LHCN-M2 (cell line): ENCODE measurements at places on chromosomes 7 and 10.

DNA sequence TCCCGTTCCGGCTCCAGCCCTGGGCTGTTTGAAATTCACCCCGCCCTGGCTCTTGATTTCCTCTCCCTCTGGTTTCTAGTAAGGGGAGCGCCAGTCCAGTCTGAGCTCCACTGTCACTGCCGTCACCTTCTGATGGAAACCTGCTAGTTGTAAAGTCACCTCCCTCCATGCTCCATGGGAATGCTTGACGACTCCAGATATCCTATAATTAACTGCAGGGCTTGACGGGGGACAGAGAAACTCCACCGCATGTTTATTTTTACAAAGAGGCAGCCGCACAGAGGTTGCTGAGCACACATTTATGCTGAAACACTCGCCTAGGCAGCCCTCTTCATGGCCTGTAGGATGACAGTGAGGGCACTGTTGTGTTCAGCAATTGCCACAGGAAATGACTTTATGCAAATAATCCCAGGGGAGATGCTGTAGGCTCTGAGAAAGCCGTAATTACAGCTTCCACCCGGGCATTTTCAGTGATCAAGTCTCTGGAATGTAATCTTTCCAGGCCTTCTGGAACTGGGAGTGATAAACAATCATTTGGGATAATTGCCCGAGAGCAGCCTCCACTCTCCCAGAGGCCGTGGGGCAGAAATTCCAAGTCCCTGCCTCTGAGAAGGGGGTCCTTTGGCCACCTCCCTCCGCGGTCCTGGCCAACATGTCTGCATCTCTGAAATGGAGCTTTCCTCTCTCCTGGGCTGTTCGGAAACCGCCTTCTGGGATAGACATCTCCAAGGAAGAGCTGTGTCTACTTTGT is 300.5 kb downstream of the KLF6 start:
- DNase-seq: no peak

DNA sequence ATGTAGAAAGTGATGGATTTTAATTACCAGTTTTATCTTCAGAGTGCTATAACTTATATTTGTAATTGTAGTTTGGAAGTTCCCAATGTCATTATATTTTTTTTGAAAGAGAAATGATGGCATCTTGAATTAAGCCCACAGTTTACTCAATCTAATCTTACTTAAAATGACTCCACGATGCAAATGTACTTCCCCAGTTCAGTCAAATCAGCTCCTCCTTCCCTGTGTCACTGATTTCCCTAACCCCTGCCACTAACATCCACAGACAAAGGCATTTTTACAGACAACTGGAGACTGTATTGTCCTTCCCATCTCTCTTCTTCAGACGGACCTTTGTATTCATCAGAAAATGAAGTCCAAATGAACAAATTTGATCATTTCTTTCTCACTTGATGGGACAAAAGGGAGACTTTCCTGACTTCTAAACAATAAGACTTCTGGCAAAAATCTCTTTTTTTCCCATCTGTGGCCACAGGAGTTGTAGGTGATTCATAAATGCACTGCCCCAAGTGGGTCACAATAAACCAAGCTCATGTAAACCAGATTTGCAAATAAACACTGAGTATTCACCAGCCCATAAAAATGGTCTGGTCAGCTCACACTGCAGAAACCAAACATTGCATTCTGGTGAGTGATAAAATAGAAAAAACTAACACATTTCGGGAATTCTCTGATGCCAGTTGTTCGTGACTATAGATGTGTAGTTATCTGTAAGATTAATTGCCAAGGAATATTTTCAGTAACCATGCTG is 162.9 kb downstream of the FANK1 start:
- peak; percentile 95 for DNase-seq

DNA sequence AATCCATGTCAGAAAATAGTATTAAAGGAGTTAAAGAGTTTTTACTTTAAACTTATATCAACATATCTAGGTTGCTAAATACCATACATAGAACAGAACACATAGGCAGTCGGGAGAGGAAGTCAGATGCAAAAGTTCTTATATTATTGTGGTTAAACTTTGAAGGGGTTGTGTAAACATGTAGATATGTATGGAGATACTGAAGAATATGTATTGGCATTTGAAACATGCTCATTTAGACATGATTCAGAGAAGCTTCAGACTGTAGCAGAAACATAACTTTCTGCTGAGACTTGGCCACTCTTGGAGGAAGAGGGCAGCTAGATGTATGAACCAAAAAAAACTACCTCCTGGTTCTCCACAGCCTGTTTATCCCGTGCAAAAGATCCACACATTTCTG is 103.5 kb upstream of the FERD3L start:
- DNase-seq: peak; percentile 38

DNA sequence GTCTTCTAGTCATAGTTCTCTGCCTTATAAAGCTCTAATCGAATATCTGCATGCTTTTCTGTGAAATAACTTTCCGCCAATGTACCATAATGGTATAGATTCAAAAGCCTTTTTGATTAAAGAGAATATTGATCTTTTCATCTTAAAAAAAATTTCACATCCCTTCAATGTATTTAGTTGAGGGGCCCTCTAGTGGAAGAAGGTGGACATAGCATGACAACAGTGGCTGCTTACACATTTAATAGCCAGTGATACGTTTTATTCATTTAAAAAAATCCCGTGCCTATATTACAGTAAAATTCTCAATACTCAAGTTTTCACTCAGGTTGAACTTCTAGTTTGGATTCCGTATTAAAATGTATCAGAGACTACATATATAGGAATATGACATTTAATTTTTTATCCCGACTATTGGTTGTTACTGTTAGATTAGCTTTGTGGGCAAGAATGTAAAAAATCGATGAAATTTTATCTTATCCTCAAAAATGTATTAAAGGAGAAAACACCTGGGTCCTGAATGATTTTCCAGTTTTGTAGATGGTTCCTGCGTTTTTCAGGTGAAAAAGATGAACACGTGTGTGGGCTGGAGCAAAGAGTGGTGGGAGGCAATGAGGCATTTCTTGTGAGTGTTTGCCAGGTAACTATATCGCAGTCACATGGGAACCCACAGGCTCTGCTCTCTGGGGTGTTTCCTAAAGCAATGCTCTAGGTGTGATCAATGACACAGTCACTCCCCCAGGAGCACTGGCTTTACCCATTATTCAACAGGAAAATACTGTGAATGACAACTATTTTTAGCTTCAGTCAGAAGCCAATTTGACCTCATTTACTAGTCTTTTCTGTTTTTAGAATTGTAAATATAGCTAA is 24.1 kb upstream of the PNLIP start:
- DNase-seq: peak; percentile 37

GRCh38 chr10:49299816-49300139 is 808 bp downstream of the C10orf71 start:
- DNase-seq: no peak

GRCh38 chr10:69515699-69516259 is 57.4 kb downstream of the NEUROG3 start:
- DNase-seq: peak; percentile 51

GRCh38 chr7:86479144-86479543 is 164.6 kb upstream of the GRM3 start:
- no peak for DNase-seq

DNA sequence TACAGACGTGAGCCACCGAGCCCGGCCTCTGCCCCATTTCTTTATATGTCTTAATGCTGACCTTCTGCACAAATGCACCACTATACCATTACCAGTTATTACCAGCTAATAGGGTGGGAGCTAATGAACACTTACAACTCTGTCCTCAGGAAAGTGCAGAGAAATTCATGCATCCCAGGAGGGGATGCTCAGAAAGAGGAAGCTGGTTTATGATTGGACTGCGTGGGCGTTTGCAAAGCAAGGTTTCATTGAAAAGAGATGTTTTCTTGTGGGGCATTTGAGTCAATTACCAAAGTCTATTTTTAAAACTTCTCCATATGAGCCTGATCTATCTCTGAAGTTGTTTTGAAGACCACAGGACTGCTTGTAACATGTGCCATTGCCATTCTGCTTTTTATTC is 417.7 kb upstream of the CELF2 start:
- no peak for DNase-seq

DNA sequence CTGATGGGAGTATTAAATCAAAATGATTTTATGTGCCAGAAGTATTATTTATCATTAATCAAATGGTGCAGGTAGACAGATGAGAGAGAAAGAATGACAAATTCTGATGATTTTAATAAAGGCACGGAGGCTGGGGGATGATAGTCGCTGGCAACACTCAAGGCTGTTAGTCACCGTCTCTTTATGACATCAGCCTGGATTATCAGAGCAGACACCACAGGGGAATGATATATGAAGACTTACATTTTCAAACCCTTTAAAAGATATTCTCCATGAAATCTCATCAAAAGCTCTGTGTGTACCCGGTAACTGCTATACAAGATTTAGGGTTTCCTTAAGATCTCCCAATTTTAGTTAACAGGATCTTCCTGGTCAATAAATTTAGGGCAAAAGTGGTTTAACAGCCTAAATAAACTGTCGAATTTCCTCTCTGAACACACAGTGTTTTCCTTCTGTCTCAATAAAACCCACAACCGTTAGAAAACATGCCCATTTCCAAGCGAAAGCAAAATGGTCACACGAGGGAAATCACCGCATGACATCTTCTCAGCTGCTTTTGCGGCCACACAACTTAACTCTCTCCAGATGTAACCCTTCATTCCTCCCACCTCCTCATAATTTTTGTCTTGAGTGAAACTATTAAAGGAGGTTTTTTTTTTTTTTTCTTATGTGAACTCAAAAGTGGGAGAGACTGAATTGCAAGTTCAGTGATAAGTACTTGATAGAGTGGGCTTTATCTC is 133.2 kb upstream of the FAM171A1 start:
- peak; percentile 10 for DNase-seq

DNA sequence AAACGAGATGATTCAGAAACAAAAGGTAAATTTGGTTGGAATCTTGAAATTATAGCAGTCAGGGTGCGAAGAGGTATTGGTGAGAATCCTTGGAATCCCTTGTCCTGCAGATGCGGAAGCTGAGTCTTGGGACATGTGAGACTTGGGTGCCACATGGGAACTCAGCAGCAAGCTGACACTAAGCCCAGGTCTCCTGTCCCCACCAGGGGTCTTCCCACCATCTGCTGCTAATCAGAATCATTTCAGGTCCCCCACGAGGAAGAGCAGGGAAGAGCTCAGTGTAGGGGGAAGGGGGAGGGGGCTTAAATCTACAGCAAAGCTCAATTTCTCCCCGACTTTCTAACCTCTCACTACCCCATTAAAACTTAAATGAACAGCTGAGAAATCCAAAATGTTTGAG is 126.1 kb upstream of the BMPER start:
- no peak for DNase-seq

DNA sequence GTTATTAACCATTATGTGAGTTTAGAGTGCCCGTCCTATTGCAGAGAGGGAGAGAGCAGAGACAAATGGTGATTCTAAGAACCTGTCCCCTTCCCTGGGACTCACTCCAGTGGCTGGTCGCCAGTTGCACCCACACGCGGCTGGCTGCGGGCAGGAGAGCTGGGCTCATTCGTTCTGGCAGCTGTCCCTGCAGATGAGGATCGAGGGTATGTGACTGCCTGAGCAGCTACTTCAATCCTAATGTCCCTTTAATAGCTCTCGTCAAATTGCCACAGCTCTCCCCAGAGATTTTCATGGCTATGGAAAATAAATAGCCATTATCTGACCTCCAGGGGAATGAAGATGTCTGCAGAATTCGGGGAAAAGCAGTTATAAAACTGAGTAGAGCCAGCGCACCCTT is 41.6 kb downstream of the RBM28 start:
- DNase-seq: no peak

DNA sequence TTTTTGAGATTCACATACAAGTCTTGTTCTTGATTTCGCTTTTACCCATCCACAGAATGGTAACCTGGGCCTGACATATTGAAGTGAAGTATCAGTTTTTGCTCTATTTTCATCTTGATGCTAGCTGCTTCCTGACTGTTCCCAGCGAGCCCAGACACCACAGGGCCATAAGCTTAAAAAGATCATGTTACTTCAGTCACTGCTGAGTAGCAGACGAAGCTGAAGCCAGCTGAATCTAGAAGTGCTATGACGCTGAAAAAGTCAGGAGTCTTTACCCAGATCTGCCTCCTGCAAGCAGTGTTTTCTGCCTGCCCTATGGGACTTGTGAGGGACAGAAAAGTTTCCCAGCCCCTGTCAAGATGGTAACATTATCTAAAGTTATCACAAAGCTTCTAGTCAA is 2.7 kb upstream of the PRXL2A start:
- no peak for DNase-seq

- no peak for DNase-seq
Measured at GRCh38 chr10:129528376-129528978, 61.4 kb downstream of the MGMT start.

- no peak for DNase-seq
Measured at GRCh38 chr10:117275121-117275520, 34.2 kb downstream of the SLC18A2 start.

DNA sequence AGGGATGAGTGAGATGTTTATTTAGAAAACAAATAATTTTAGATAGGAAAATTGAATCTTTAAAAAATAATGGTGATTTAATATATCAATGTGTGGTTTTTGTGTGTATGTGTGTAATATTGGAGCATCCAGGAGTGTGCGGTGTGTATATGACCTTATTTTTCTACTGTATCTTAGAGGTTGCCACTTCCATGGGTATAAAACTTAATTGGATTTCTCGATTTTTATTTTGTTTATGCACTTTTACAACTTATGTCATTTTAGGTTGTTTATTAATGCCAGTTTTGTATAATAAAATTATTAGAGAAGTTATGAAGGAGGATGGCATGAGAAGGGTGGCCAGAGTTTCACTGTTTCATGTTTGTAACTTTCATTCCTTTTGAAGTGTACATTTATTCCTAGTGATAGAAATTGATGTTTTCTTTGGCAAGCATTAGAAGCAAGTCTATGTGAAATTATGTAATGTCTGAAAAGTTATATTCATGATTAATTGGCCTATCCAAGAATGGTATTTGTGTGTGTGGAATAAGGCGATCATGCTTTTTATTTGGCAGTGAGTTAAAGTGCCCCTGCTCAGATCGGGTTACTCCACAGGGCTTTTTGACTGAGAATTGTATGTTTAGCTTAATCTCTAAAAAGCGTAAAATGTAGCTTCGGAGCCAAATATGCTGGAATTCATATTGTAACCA is 110.3 kb downstream of the KAT6B start:
- peak; percentile 37 for DNase-seq

- DNase-seq: no peak
Measured at GRCh38 chr10:22649390-22649841, 65.0 kb downstream of the PIP4K2A start.

DNA sequence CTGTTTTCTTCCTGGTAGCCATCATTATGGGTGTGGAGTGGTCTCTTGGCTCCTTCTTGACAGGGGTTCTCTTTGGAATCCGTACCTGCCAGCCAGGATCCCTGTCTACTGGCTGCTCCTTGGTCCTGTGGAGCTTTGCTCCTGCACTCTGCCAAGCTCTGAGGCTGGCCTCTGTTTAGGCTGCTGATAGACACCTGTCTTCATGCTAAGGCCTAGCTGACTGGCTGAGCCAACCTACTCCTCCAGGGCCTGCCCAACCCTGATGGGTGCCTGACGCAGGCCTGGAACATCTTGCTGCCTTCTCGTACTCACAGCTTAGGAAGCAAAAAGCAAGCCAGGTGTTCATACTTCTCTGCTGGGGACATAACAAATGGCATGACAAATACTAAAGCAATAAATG is 333.6 kb upstream of the ZNF32 start:
- DNase-seq: no peak

- peak; percentile 63 for DNase-seq
Measured at GRCh38 chr7:106421181-106421762, 136.5 kb upstream of the NAMPT start.
